ENCODE measurements at places on chromosomes 1 and 21.

DNA sequence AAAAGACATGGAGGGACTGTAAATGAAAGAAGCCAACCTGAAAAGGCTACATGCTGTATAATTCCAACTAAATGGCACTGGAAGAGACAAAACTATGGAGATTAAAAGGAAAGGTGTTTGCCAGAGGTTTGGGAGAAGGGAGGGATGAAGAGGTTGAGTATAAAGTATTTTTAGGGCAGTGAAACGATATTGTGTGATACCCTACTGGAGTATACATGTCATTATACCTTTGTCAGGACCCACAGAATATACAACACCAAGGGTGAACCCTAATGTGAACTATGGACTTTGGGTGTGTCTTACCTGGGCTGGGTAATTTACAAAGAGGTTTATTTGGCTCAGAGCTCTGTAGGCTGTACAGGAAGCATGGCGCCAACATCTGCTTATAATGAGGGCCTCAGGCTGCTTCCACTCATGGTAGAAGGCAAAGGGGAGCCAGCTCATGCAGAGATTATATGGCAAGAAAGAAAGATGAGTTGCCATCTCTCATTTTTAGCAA lies 73.4 kb downstream of the CD2 start:
- no peak for DNase-seq

DNA sequence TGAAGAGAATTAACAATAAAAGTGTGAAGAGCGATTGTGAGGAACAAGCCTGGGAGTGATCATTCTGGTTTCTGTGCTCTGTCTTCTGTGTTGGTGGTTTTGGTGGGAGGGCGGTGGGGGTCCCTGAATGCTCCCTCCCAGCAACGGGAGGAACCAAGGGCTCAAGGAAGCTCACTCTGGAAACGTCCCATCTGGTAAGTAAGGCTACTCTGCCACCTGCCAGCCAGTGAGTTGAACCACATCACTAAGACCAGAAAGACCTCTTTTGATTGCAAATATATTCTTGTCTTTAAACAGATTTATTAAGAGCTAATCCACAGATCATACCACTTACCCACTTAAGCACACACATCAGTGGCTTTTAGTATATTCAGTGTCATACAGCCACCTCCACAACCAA lies 125.0 kb downstream of the PRDM2 start:
- DNase-seq = no peak

- DNase-seq = no peak
These were observed 33.8 kb downstream of the MFSD2A start for GRCh38 chr1:39988618-39989343.

DNA sequence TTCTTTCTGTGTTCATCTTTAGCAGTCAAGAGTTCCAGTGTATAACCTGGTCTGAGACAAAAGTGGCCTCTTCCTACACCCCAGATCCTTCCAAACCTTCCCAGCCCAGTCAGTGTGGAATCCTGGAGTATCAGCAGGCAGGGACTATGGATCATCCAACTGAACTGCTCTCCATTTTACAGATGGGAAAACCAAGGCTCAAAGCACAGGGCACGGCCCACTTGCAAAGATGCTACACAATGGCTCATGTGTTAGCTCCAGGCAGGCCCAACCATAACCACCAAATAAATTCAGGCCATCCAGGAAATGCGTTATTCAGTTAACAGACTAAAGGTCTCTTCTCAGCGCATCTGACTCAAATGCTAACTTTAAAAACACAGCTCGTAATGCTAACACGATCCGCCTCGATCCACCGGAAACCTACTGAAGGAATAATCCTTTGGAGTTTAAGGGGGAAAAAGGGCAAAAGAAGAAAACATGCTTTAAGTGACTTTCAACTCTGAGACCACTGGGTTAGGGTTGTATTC lies 7.1 kb downstream of the GLIS1 start:
- DNase-seq = no peak

- no peak for DNase-seq
These were observed 49.9 kb downstream of the CHRM3 start for GRCh38 chr1:239436286-239436685.
